ENCODE measurements at places on chromosomes 13 and 19.

DNA sequence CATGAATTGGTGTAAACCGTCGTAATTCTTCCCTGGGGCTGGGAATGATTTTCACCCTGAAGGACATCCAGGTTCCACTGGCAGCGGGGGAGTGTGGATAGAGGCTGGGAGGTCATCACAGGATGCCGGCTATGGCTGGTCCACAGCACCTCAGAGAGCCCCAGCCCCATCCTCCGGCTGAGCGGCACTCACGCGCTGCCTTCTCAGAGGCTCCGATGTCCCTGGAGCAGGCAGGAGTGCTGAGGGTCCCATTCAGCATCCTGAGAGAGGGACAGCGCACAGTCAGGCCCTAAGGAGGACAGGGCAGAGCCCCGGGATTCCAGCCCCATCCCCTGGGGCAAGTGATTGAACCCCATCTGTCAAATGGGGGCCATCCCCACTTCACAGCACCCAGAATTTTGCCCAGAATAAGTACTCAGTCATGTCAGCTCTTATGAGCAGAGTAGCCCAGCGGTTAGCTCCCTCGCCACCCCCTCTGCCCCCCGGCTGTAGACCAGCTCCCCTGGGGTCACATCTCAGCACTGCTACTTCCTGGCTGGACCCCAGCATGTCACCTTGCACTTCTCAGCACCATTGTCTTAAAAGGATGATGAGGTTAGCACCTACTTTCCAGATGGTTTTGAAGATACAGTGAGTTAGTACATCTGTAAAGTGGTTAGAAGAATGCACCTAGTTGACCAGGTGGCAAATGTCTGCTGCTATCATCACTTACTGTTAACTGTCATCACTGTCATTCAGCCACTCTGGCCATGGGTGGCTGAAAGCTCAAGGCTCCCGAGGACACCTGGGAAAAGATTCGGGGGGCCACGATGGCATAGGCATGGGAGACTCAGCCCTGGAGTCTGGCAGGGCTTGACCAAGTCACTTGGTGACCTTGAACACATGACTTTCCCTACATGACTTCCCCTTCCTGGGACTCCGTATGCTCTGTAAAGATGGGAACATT, 11.9 kb downstream of the GRAMD1A start:
- no peak for DNase-seq

GRCh38 chr13:49466292-49466838, 22.3 kb downstream of the SETDB2 start:
- no peak for DNase-seq

DNA sequence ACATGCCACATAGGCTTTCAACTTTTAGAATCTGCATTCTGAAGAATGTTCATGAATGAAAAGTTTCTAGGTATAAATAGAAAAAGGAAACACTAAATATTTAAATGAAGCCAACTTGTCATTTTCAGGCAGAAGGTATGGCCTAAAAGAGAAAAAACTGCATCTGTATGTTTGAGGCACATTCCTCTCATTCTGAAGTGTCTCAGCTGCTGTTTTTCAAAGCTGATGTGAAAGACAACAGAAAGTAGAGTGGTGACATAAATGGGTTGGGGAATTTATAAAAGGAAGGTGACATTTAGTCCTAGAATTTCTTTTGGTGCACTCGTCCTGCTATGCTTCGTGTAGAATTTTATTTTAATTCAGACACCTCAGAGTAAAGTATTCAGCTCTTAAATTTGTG, 539.6 kb upstream of the SLITRK5 start:
- no peak for DNase-seq

GRCh38 chr19:32708457-32708856, 11.1 kb upstream of the TDRD12 start:
- no peak for DNase-seq

DNA sequence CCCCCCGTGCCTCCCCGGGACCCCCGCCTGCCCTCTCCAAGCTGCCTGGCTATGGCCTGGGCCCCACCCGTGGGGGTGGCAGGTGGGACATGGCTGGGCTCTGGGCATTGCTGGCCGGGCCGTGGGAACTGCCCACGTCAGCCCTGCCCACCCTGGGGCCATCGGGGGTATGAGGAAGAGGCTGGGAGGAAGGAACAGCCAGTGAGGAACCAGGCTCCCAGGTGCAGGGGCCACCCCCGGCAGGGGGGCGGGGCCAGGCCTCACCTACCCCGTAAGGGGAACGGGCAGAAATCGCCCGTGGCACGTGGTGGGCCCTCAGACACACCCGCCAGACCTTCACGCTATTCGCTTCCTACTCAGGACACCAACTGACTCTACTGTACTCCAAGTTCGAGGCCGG, 22.4 kb downstream of the TCF3 start:
- no peak for DNase-seq

All from head of caudate nucleus (tissue), 42 donors.